Calu3 (cell line): ENCODE measurements at places on chromosomes 2 and 18. TPM values are rescaled to one million over a fixed set of nuclear protein-coding genes. Genes with fewer than 3 reads are reported as not detected.

GRCh38 chr2:234162861-234163260 is 112.4 kb downstream of the SPP2 start:
- peaks cover 42% of the 10 kb centered on the region for H3K4me1 ChIP-seq
- H3K4me3 ChIP-seq, result no peak overlapping the region
- no peak overlapping the region for H3K27ac ChIP-seq

DNA sequence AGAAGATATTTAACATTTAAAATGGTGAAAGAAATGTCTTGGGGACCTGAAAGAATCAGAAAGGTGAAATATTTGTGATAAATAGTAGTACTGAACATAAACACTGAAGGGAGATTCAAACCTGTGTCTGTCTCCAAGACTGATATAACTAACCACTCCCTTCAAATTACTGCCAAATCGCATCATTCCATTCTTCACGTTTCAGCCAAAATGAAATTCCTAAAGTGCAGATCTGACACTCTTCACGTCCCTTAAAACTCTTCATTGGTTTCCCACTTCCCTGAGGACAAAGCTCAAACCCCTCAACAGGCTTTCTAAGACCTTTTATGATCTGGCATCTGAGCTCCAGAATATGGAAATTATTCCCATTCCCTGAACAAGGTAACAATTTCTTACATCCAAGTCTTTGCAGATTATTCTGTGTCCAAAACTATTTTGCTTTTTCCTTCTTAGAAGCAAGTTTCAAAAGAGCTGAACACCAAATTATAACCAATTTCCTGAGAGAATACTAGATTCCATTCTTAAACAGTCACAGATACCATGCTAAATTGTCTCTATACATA is 18.9 kb downstream of the SLC8A1 start:
- H3K36me3 ChIP-seq, result no peaks in the 10 kb centered on the region
- H3K4me3 ChIP-seq, result no peak overlapping the region
- DNase-seq, result no peak
- no peaks in the 10 kb centered on the region for H3K27me3 ChIP-seq
- H3K27ac ChIP-seq, result no peak overlapping the region

DNA sequence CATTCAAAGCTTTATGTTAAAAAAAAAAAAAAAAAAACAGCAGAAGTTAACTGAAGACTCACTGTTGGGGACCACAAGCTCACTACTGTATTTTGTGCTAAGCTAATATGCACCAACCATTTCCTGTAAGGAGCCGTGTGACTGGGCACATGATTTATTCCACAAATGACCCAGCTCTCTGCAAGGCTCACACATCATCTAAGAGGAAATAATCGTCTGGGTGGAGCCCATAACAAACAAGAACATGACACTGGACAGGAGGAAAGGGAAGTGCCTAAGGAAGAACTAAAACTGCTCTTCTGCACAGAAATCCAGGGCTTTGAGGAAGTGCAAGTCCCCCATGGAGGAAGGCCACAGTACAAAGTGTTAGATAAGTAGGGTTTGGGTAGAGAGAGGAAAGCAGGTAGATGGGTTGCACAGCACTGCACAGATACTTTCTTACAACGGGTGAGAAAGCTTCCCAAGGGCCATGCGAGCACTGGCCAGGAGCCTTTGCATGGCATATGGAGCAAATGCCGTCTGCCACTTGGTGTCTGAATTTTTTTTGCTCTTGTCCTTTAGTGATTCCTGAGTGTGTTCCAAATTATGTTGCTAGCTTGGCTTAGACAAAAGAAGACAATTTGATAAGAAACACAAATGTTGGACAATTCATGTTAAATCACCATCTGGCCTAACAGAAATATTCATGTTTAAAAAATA is 24.4 kb downstream of the NFE2L2 start:
- H3K27ac ChIP-seq, result peak overlapping the region; percentile 99
- DNase-seq, result peak; percentile 53
- H3K4me1 ChIP-seq, result peaks cover 63% of the 10 kb centered on the region
- peak overlapping the region; percentile 70 for H3K4me3 ChIP-seq
- peaks cover 83% of the 10 kb centered on the region for H3K36me3 ChIP-seq
- no peaks in the 10 kb centered on the region for H3K27me3 ChIP-seq

GRCh38 chr2:171574149-171574795 is 52.0 kb downstream of the CYBRD1 start:
- H3K27ac ChIP-seq, result no peak overlapping the region
- peak; percentile 88 for DNase-seq
- H3K36me3 ChIP-seq, result no peaks in the 10 kb centered on the region
- H3K4me1 ChIP-seq, result no peaks in the 10 kb centered on the region

- H3K27me3 ChIP-seq, result no peaks in the 10 kb centered on the region
- H3K27ac ChIP-seq, result no peak overlapping the region
These were observed 3.5 kb downstream of the PTPN2 start for GRCh38 chr18:12880541-12880910.

DNA sequence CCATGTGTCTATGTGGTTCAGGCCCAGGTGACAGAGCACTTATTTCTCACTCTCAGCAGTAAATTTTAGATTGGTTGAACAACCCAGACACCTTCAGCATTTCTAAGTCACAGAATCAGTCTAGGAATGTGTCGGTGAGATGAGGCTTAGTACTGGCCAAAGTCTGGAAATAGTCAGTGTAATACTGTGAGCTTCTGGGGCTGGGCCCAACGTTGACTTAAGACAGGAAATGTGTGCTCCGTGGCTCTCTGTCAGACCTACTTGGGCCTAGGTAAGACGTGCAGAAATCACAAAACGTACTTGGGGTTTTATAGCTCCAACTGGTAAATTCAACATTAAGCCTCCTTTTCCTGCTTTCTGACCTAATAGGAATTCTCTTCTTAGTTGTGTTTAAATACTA is 160.3 kb upstream of the COL3A1 start:
- no peak overlapping the region for H3K27ac ChIP-seq
- H3K4me3 ChIP-seq, result no peak overlapping the region
- no peak for DNase-seq

- no peaks in the 10 kb centered on the region for H3K4me1 ChIP-seq
- H3K4me3 ChIP-seq, result no peak overlapping the region
- no peak for DNase-seq
- H3K36me3 ChIP-seq, result no peaks in the 10 kb centered on the region
- no peak overlapping the region for H3K27ac ChIP-seq
These were observed 41.8 kb upstream of the GRB14 start for GRCh38 chr2:164662868-164663631.

DNA sequence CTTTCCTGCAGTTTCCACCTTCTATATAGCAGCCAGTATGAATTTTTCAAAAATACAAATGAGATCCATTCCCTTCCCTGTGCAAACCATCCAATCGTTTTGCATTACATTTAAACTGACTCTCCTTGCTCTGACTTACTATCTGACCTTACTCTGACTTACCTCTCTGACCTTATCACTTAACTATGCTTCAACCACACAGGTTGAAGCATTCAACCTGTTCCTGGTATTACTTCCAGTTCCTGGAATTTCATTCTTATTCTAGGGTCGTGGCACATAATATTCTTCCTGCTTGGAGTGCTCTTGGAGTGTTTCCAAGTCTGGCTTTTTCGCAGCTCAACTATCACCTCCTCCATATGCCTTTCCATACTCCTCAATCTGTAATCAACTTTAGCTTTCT is 850.6 kb upstream of the CHAC2 start:
- no peaks in the 10 kb centered on the region for H3K27me3 ChIP-seq
- no peaks in the 10 kb centered on the region for H3K36me3 ChIP-seq
- H3K4me3 ChIP-seq, result peak overlapping the region; percentile 25
- DNase-seq, result no peak
- peaks cover 46% of the 10 kb centered on the region for H3K4me1 ChIP-seq

DNA sequence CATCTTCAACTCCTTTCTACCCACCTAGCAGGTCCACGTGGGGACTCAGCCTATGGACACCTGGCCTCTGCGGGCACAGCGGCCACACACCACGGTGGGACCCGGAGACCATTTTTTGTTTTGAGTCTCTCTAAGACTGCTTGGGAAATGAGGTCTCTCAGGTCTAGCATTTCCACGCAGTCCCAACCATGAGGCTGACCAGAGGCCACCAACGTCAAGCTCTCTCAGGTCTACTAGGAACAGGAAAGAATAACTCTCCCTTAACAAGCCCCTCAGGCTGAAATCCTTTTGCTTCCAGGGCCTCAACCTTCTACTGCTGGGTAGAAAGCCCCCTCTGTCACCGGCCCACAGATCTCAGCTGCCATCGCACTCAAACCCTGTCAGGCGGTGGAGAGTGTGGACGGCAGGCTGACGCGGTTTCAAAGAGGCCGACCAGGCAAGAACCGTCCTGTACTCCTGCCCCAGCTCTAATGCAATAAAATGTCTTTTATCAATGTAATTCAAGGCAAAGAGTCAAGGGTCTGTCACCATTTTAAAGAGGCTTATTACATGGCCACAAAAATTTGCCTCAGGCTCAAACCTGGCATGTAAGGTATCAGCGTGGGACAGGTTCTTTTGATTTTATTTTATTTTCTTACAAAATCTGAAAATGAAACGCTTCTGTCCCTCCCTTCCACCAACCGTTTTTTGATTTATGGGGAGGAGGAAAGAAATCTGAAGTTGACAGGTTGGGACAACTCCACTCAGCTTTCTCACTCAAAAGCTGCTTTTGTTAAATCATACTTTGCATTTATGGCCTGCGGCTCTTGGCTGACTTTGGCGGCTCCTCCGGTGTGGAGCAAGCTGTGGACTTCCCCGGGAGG is 74.0 kb downstream of the BCL11A start:
- no peaks in the 10 kb centered on the region for H3K36me3 ChIP-seq
- no peak for DNase-seq
- H3K27me3 ChIP-seq, result peaks cover 30% of the 10 kb centered on the region
- H3K4me3 ChIP-seq, result no peak overlapping the region

GRCh38 chr2:36672199-36672598 is 24.3 kb upstream of the VIT start:
- no peaks in the 10 kb centered on the region for H3K4me1 ChIP-seq
- H3K4me3 ChIP-seq, result no peak overlapping the region
- H3K27ac ChIP-seq, result no peak overlapping the region

DNA sequence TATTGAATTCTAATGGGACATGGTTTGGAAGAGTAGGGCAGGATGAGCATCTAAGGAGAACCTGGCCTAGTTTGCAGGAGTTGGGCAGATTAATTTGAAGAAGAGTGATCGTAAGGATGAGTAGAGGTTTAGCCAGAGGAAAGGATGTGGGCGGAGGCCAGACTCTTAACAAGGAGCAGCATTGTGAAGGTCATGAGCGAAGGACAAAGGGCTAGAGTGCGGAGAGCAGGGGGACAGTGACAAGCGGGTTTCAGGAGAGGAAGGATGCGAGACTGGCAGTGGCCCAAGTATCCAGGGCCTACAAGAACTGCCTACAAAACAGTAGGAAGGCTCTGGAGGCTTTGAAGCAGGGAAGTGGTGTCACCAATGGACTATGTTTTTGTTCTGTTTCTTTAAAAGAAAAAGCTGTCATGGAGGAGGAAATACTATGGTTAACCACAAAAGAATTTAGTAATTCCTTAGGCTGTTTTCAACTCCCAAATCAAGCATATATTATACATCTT is 20.1 kb downstream of the SLC66A3 start:
- DNase-seq, result no peak
- H3K36me3 ChIP-seq, result no peaks in the 10 kb centered on the region
- peaks cover 8% of the 10 kb centered on the region for H3K4me1 ChIP-seq
- H3K4me3 ChIP-seq, result no peak overlapping the region
- H3K27me3 ChIP-seq, result no peaks in the 10 kb centered on the region

GRCh38 chr2:608297-608696 is 68.9 kb downstream of the TMEM18 start:
- no peak overlapping the region for H3K27ac ChIP-seq
- H3K4me3 ChIP-seq, result no peak overlapping the region
- no peaks in the 10 kb centered on the region for H3K27me3 ChIP-seq

DNA sequence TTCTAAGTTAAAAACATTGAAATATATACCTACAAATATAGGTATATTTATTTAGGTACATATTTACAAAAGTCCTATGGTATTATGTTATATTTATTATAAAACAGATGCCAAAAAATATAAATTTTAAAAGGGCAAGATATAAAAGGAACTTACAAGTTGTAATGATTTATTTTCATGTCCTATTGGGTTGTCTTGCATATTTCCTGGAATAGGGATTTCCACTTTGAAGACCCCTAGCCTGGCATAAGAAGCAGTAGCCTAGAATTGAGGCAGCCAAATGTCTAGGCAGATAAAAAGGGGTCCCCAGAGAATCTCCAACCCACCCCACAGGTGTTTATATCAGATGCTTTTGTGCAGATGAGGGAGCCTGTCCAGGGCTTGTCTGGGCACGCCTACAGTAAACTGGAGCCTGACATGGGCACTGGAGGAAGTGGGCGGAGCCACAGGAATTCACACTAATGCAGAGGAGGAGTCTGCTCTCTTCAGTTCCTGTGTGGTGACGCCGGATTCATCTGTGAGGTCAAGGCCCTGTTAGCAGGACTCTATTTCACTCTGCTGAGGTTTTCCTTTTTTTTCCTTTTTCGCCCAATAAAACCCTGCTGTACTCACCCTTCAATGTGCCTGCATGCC is 1088.9 kb upstream of the PIK3C3 start:
- H3K4me1 ChIP-seq, result no peaks in the 10 kb centered on the region
- DNase-seq, result no peak
- no peaks in the 10 kb centered on the region for H3K27me3 ChIP-seq
- H3K36me3 ChIP-seq, result peaks cover 4% of the 10 kb centered on the region

GRCh38 chr18:32442575-32442974 is 28.1 kb downstream of the GAREM1 start:
- peaks cover 32% of the 10 kb centered on the region for H3K4me1 ChIP-seq
- no peaks in the 10 kb centered on the region for H3K27me3 ChIP-seq
- no peak for DNase-seq
- no peak overlapping the region for H3K27ac ChIP-seq

DNA sequence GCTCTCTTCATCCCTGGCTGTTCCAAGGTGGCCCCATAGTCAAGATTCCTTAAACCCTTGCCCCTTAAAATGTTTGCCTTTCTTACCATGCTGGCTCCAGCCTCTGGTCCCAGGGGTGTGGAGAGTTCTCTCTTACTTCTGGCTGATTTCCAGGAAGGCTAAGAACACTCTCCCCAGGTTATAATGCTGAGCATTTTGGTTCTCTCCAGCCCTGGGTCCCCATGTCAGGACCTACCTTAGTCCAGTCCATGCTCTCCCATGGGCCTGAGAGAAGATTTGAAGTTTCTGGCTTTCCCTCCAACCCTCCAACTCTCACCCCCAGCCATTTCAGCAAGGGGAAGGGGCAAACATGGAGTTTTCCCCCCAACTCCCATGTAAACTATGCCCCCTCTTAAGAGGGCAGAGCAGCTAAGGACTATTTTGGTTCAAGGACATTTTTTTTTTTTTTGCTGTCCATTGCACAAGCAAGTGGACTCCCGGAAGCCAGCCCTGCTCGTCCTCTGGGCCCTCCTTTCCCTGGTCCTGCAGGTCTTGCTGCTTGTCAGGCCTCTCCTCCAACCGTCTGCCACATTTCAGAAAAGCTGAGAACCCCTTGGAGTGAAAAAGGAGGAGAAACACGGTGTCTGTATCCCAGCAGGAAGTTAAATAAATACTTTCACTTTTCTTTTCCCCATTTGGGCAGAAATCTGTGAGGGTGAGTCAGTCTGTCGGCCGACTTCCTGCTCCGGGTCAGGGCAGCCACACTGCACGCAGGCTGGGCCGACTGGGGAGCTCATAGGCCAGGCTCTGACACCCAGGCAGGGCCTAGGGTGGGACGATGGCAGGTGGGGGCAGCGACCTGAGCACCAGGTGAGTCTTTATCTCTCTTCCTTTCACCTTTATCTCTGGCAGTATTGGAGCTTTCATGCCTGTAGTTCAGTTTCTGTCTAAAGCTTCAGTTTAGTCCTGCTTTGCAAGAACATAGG is at the start of gene SP140L:
SP140L (plus strand) TSS at position 741 of the 965 bp plus-strand sequence; CDS start at position 818, 77 bp downstream.
- H3K27me3 ChIP-seq, result no peaks in the 10 kb centered on the region
- peak within 1 kb of the TSS; percentile 99 for H3K27ac ChIP-seq
- DNase-seq, result peak; percentile 82

Gene POTEI
- not detected in 2 replicates for total RNA-seq

Gene SERPINB7
- total RNA-seq, result 0.19 and 0.88 TPM in 2 replicates

Gene DCDC2C
- total RNA-seq, result not detected in 2 replicates

Gene ERBB4
- 2.2 and 2.9 TPM in 2 replicates for total RNA-seq
